ENCODE measurements at places on chromosomes 6 and 20.

- no peak for DNase-seq
Observed at GRCh38 chr20:59977086-59977485, 18.9 kb downstream of the CDH26 start.

- no peak for DNase-seq
Observed at GRCh38 chr6:166637812-166638572, 10.9 kb upstream of the RPS6KA2 start.

GRCh38 chr20:13149371-13150105 is 71.5 kb upstream of the ISM1 start:
- DNase-seq = no peak

GRCh38 chr6:93562582-93562981 is 143.2 kb upstream of the EPHA7 start:
- DNase-seq = no peak

DNA sequence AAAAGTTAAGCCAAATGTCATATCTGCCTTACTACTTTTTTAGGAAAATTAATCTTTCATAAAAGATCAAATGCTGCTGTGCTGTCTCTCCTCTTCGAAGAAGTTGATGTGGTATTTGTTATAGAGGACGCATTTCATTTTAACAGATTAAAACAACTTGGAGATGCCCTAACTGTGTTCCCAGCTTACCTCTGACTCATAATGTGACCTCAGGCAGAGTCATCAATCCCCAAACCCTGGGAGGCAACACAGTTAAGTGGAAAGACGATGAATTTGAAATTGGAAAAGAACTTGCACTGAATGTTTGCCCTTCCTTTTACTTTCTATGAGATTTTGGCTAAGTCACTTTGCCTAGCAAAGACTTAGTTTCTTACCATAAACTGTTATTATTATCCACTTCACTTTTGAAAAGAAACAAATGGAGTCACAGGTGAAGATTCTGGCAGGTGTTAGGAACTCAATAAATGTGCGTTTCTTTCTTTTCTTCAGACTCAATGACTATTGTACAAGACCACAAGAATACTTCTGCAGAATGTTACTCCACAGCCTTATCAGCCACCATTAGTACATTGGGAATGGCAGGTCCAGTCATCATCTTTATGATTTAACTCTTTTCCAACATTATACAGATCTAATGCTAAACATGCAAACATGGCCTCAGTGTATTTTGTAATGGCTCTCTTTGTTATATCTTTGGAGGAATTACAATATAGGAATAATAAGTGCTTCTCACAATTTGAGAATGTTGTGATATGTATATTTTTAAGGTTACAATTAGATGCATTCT is 102.6 kb downstream of the COL21A1 start:
- DNase-seq = no peak

DNA sequence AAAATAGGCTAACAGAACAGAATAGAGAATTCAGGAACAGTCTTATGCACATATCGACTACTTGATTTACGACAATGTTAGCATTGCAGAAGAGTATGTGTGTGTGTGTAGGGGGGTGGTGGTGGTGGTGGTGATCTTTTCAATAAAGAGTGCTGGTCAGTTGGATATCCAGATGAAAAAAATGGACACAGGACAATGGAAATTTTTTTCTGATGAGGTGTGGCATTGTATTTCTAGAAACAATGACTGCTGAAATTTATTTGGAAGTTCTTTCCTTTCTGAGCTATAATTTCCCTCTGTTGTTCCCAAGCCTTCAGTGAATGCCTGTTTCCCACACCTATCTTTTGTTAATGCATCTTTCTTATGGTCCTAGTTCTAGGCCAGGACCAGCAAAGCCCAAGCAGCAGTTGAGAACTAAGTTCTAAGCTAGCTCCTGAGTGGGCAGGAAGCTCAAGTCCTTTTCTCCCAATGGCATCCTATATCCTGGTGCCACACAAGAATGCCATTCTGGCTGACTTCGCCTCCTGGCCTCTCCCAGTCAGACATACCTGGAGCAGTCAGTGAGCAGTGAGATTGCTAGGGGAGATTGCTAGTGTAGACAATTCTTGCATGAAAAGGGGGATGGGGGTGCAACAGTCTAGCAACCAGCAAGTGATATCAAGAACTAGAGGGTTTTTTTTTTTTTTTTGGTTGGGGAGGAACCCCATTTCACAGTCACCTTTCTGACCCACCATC is 1.2 kb upstream of the TOX2 start:
- DNase-seq = no peak

GRCh38 chr6:98846021-98846380 is 11.6 kb downstream of the POU3F2 start:
- DNase-seq = no peak

GRCh38 chr20:33765099-33765498 is 33.3 kb downstream of the ZNF341 start:
- no peak for DNase-seq

- no peak for DNase-seq
Observed at GRCh38 chr6:15770347-15771143, 107.7 kb upstream of the DTNBP1 start.

DNA sequence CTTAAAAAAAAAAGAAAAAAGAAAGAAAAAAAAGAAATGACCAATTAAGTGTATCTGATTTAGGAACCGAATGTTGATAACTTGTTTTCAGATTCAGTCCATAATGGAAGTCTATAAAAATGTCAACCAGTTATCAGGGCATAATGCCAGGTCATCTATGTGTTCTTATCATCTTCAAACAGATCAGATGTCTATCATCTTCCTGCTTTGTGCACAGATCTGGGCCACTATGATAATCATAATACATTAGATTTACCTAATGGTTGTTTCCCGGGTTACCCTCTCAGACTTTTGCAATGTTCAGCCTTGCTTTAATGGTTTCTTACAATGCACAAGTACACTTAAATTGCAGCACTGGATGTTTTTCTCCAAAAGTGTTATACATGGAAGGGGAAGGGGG is 100.6 kb downstream of the NKAIN2 start:
- DNase-seq = no peak

- no peak for DNase-seq
Observed at GRCh38 chr6:17393892-17394631, 667 bp downstream of the CAP2 start.

GRCh38 chr20:50169329-50169823 is 15.9 kb upstream of the PEDS1 start:
- DNase-seq = peak; percentile 60

DNA sequence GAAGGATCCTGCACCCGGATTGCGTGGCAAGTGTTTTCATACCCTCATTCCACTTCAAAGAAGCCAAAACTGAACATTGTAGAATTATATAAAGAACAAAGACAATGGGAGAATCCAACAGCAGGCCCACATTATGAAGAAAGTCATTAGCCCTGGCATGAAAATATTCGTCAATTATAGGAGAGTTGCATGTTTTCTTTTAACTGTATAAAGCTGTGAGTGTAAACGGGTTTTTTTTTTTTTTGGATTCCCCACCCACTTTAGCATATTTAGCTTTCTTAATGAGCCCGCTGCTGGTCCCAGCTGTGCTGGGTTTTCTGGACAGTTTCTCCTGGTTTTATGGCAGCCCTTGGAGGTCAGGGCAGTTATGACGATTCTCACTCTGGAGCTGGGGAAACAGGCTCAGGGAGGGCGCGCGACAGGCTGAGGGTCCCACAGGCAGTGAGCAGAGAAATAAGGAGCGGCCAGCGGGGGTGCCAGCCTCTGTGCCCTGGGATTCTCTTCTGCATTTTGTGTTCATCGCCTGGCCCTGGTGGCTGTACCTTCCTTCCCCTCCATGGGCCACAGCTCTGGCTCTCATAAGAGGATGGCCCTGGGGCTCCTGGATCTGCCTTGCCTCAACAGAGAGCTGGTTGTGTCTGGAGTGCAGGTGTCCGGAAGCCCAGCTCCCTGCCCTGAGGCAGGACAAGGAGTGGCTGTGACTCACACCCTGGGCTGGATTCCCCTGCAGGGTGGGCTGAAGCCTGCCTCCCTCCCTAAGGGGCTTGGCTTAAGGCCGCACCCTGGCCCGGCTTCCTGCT is 24.1 kb upstream of the SULF2 start:
- no peak for DNase-seq

GRCh38 chr20:24679448-24680047 is 210.1 kb downstream of the SYNDIG1 start:
- DNase-seq = no peak

- DNase-seq = no peak
Observed at GRCh38 chr6:111757342-111757741, 115.9 kb downstream of the FYN start.

- DNase-seq = no peak
Observed at GRCh38 chr6:127950566-127951145, 49.8 kb upstream of the THEMIS start.

DNA sequence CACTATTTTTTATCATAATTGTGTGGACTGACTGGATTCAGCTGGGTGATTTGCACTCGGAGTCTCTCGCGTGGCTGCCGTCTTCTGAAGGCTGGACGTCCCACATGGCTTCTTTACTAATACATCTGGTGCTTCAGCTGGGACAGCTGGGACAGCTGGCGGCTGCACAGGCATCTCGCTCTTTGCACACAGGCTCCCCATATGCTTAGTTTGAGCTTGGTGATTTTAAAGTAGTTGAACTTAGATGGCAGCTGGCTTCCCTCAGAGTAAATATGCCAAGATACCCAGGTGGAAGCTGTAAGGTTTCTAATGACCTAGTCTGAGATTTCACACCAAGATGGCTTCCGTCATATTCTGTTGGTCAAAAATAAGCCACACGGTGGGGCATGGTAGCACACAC is 38.7 kb upstream of the PPP1R3G start:
- no peak for DNase-seq

GRCh38 chr6:150631283-150631983 is 31.7 kb downstream of the PLEKHG1 start:
- DNase-seq = no peak

- no peak for DNase-seq
Observed at GRCh38 chr20:10553326-10553984, 118.3 kb downstream of the SLX4IP start.

GRCh38 chr6:5752391-5752680 is 254.4 kb downstream of the NRN1 start:
- peak; percentile 18 for DNase-seq

- DNase-seq = no peak
Observed at GRCh38 chr20:63678667-63679465, 17.6 kb upstream of the TNFRSF6B start.

DNA sequence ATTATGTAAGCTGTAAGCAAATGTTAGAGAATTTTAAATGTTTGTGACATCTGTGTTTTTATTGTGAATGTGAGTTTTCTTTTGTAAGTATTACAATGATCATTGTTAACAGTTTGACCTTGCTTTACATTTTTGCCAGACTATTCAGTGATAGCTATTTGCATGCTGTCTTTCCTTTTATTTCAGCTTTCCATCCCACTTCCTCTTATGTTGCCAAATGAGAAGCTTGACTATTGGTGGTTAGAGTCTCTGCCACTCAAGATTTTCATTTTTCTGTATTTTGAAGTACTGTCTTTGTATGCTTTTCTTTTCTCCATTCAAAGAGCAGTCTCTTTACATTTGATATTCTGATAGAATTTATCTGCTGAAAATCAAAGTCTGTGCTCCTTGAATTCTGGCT is 104.1 kb downstream of the PRIM2 start:
- no peak for DNase-seq

GRCh38 chr20:49279677-49280462 is 2.0 kb upstream of the ZNFX1 start:
- no peak for DNase-seq

DNA sequence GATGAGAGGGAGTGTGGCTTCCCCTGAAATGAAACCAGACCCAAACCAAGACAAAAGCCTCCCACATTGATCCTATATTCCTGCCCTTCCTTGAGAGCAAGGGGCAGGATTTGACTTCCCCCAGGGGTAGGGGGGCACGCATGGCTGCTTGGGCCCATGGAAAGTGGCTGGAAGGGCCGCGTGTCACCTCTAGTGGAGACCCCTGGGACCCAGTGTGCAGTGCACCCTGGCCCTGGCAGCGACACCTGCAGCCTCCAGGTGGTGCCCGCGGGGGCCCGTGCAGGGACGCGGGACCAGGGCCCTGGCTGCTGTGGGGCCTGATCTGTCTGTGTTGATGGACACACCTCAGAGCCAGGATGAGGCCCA is 18.0 kb upstream of the SLCO4A1 start:
- DNase-seq = no peak

DNA sequence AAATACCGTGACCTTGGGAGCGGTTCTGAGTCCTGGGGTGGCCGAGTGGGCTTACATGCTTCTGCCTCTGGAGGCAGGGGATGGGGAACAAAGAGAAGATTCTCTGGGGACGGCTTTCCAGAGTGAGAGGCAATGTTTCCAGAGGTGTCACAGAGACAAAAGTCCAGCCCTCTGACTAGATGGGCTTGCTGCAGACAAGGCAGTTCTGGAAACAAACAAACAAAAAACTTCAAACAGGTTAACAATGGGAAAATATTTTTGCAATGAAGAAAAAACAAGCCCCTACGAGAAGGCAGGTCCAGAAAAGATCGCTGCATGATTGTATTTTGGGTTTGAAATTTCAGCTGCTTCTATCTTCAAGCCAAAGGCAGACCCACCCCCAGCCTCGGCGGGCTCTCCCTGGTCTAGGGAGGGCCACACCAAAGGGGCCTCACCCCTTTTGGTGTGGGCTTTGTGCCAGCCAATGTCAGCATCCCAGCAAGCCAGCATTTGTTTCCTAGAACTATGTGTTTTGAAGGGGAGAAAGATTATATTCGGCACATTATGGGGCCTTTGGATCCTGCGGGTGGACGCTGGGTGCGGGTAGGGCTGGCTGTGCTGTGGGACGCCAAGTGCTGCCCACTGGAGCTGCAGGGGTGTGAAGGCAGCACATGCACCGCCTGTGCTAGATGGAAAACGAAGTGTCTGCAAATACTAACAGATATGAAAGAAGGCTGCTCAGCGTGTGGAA is 42.9 kb downstream of the RIOK1 start:
- no peak for DNase-seq

DNA sequence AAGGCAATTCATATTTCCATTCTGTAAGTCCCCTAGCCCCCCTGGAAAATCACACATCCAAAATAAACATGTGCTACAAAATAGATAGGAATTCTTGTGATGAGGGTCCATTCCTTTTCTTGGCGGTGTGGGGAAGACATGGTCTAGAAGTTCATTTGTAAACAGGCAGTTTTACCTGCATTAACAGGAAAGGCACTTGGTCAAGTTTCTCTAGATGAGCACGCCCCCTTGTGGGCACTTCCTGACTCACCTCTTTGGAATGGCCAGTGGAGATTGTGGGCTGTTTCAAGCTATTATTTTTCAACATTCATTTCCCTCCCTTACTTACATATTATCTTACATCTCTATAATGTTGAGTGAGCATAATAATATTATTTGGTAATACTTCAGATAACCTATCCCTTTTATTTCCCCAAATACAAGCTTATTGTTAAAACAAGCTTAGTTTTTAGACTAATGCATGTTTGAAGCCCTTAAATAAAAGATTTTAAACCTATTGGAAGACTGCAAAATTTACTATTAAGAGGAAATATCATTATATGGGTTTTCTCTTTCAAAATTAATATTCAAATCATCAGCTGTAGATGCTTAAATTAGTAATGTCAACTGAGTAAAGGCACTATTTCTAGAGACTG is 92.1 kb downstream of the TASP1 start:
- DNase-seq = peak; percentile 29

- no peak for DNase-seq
Observed at GRCh38 chr6:25942561-25943147, 12.2 kb upstream of the SLC17A2 start.

GRCh38 chr6:112232845-112233256 is 21.5 kb downstream of the LAMA4 start:
- no peak for DNase-seq

- DNase-seq = no peak
Observed at GRCh38 chr6:6721606-6722005, 133.1 kb downstream of the LY86 start.

GRCh38 chr6:135235716-135236115 is 54.6 kb downstream of the MYB start:
- DNase-seq = no peak
